ENCODE measurements at places on chromosomes 5 and 9.

DNA sequence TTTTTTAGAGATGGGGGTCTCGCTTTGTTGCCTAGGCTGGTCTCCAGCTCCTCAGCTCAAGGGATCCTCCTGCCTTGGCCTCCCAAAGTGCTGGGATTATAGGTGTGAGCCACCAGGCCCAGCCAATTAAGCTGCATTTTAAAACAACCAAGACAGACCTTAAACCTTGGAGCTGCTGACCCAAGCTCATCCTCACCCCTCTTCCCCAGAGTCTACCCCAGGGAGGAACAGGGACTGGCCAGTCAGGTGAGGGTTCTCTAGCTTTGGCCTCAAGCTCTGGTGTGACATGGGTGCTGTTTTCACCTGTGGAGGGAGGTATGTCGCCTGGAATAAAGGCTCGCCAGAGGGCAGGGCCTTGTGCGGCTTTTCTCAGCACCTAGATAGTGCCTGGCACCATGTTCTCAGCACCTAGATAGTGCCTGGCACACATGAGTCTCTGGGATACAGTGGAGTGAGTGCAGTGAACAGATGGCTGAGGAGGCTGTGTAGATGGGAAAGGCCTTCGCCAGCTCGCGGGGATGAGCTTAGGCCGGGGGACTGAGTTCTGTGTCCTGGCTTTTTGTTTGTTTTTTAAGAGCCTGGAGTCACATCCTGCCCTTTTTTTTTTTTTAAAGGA lies 7.4 kb downstream of the CDK9 start:
- no peak for DNase-seq

- peak; percentile 20 for DNase-seq
Measured at GRCh38 chr5:179313849-179314521, 31.3 kb downstream of the ADAMTS2 start.

- no peak for DNase-seq
Measured at GRCh38 chr5:165328846-165329245, 1823.4 kb downstream of the MAT2B start.

- no peak for DNase-seq
Measured at GRCh38 chr5:79697222-79698170, 7.9 kb downstream of the CMYA5 start.

Data from anterior cingulate cortex (tissue), 58 donors.